ENCODE measurements at places on chromosomes 4 and X. TPM values are rescaled to one million over a fixed set of nuclear protein-coding genes. Genes with fewer than 3 reads are reported as not detected.

DNA sequence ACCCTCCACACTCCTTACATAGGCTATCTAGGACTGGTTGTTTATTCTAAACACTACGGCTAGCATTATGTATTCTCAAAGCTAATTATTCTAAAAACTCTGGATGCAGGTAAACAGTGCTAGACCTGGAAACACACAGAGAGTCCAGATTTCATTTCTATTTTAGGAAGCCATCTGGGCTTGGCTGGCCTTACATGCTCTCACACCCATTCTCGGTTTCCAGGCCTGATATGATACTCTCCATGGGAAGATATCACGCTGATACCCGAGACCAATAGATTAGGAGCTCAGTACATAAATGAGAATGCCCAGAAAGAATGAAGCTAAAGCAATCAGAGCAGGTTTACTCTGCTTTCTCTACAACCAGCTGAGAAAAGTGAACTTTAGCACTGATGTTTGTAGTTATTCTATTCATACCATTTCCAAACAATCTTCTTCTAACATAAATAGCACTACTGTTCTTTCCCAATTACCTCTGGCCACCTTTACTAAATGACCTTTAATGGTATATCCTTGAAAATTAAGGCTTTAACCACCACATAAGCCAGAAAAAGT, 973.3 kb downstream of the PCDH18 start:
- no peaks in the 10 kb centered on the region for H3K4me1 ChIP-seq
- DNase-seq: no peak
- no peak overlapping the region for H3K27ac ChIP-seq
- no peak overlapping the region for H3K4me3 ChIP-seq

The MAB21L2 gene
- total RNA-seq: not detected

DNA sequence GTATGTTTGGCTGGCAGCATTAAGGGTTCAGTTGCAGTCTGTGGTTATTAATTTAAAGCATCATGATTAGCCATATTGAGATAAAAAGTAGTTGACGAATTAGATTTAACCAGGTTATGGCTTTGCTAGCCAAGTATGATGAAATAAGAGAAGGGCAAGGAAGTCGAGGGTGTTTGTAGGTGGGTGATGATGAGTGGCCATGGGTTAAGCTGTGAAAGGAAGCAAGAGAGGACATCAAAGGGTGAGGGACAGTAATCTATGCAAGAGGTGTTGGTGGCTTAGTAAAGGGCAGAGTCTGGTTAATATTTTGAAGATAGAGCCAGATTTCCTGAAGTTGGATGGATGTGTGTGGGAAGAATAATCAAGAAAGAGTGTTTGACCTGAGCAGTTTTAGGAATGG, 44.5 kb downstream of the STIM2 start:
- H3K4me1 ChIP-seq: peaks cover 55% of the 10 kb centered on the region
- H3K36me3 ChIP-seq: no peaks in the 10 kb centered on the region
- no peak overlapping the region for H3K27ac ChIP-seq
- no peak for DNase-seq

- no peak overlapping the region for H3K4me3 ChIP-seq
- peaks cover 4% of the 10 kb centered on the region for H3K4me1 ChIP-seq
- DNase-seq: peak; percentile 3
- peaks cover 20% of the 10 kb centered on the region for H3K36me3 ChIP-seq
- no peaks in the 10 kb centered on the region for H3K27me3 ChIP-seq
Observed at GRCh38 chr4:8235224-8235623, 34.3 kb upstream of the HTRA3 start.

The TMEM255A gene
- total RNA-seq: 0.76 TPM

The CITED1 gene
- total RNA-seq: not detected

DNA sequence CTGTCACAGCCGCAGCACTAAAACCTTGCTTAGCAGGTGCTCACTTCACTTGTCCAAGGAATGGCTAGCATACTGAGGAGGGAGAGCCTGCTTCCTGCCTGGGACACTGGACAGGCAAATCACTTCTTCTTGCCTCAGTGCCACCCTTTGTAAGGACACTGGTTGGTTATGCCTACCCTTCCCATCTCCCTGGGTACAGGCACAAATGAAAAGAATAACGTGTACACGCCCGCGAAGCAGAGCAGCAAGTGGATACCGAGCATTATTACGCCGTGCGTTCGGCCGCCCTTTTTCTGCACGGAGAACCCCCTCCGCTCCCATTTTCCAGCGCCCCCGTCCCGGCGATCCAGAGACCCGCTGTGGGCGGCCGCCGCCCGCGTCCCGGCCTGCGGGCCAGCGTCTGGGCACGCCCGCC, 338 bp upstream of the KLHL2 start:
- H3K27me3 ChIP-seq: no peaks in the 10 kb centered on the region
- H3K27ac ChIP-seq: peak overlapping the region; percentile 50
- H3K36me3 ChIP-seq: no peaks in the 10 kb centered on the region
- no peak for DNase-seq

- no peaks in the 10 kb centered on the region for H3K36me3 ChIP-seq
- H3K27ac ChIP-seq: no peak overlapping the region
Observed at GRCh38 chr4:169774466-169775445, 17.0 kb upstream of the HPF1 start.

DNA sequence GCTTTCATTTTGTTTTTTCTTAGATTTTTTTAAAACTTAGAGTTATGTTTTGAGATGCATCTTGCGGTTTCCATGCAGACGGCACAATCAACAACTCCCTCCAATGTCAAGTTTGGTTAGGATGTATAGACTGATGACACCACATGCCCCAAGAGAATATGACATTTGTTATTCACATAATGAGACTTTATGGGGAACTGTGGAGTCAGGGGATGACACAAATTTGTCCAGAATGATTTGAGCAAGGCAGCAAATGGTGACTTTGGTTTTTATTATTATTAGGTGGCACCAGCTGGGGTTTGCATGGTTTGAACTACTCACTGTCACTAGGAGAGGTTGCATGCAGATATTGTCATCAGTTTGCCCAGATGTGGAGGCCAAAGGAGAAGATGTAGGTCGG, 461.8 kb upstream of the PRKX start:
- no peaks in the 10 kb centered on the region for H3K36me3 ChIP-seq
- H3K27me3 ChIP-seq: no peaks in the 10 kb centered on the region
- DNase-seq: no peak
- H3K27ac ChIP-seq: no peak overlapping the region
- no peaks in the 10 kb centered on the region for H3K4me1 ChIP-seq

- H3K36me3 ChIP-seq: no peaks in the 10 kb centered on the region
- H3K27ac ChIP-seq: no peak overlapping the region
Observed at GRCh38 chrX:5708251-5708650, 520.4 kb downstream of the NLGN4X start.

DNA sequence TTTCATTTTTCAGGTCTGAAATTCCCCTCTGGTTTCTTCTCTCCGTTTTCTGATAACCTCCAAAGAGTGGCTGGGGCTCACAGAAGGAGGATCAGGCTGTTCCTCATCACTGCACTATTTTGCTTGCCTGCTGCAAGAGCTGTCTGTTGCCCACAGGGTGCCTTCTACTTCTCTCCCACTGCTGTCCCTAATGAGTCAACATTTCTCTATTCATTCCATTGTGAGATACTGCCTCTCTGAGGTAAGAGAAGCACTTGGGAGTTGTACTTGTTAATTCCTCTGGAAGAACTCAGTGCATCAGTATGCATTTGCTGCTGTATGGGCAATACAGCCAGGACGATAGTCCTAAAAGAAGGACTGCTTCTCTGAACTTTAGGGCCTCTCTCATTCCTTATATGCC, 34.8 kb downstream of the CT47B1 start:
- no peak for DNase-seq
- no peaks in the 10 kb centered on the region for H3K27me3 ChIP-seq
- no peak overlapping the region for H3K4me3 ChIP-seq
- H3K4me1 ChIP-seq: no peaks in the 10 kb centered on the region
- H3K36me3 ChIP-seq: no peaks in the 10 kb centered on the region

DNA sequence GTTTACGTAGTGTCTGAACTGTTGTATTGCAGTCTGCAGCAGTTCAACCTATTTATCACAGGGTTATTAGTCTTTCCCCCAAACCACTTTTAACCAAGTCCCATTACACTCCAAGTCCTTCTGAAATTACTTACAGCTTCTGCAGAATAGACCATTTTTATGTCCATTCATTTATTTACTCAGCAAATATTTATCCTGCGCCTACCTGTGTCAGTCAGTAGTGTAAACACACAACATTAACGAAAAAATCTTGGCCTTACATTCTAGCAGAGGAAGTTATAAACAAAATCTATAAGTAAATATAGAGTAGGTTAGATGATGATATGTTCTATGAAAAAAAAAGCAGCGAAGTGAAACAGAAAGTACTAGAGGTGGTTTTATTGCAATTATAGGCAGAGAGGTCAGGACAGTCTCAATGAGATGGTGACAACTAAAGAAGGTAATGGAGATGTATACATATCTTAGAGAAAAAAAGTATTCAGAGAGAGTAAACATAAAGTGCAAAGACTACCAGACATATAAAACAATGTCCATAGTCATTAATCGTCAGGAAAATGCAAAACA, 534.7 kb downstream of the KCNIP4 start:
- H3K27me3 ChIP-seq: no peaks in the 10 kb centered on the region
- H3K27ac ChIP-seq: no peak overlapping the region
- no peak for DNase-seq
- H3K36me3 ChIP-seq: no peaks in the 10 kb centered on the region
- no peaks in the 10 kb centered on the region for H3K4me1 ChIP-seq

DNA sequence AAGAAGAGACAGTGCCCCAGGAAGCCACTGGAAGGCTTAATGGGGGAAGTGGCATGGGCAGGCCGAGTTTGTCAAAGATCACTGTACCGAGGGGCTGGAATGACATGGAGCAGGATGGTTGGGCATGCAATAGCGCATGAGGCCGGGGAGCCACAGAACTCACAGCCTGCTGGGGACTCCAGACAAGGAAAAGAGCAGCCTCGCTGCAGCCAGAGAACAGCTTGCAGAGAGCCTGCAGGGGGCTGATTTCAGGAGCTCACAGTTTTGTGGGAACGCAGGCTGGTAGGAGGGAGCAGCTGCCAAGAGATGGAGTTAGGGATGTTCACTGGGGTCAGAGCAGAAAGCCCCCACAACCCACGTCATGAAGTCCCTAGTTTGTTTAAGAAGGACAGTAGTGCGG, 45.4 kb downstream of the STOX2 start:
- H3K27ac ChIP-seq: no peak overlapping the region
- H3K4me3 ChIP-seq: no peak overlapping the region
- no peaks in the 10 kb centered on the region for H3K27me3 ChIP-seq

DNA sequence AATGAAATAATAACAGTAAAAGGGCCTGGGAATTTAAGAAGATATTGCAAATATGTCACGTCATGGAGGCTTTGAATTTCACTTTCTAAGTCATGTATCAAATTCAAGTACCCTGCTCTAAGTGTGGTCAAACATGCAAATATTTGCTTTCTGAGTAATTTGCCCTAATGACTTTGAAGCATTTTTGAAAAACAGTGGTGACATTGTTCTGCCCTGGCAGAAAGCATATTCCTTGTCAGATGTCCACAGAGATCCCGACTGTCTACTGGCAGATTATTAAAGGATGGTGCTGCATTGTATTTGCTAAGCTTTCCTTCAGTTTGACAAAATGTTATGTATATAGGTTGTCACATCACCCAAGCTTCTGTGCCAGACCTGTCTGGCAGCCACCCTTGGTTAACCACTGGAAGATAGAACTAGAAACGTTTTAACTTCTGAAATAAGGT, 92.5 kb downstream of the ANK2 start:
- H3K4me3 ChIP-seq: no peak overlapping the region
- no peaks in the 10 kb centered on the region for H3K36me3 ChIP-seq
- no peaks in the 10 kb centered on the region for H3K4me1 ChIP-seq
- no peak for DNase-seq

- no peaks in the 10 kb centered on the region for H3K36me3 ChIP-seq
- no peaks in the 10 kb centered on the region for H3K4me1 ChIP-seq
- DNase-seq: no peak
- no peak overlapping the region for H3K4me3 ChIP-seq
- no peaks in the 10 kb centered on the region for H3K27me3 ChIP-seq
Observed at GRCh38 chrX:40772290-40772689, 36.9 kb upstream of the MED14 start.

- no peak overlapping the region for H3K27ac ChIP-seq
- H3K27me3 ChIP-seq: no peaks in the 10 kb centered on the region
- H3K4me1 ChIP-seq: no peaks in the 10 kb centered on the region
- H3K36me3 ChIP-seq: no peaks in the 10 kb centered on the region
- no peak overlapping the region for H3K4me3 ChIP-seq
Observed at GRCh38 chr4:100254237-100254636, 64.0 kb upstream of the DDIT4L start.

- H3K27me3 ChIP-seq: no peaks in the 10 kb centered on the region
- H3K4me1 ChIP-seq: no peaks in the 10 kb centered on the region
- DNase-seq: peak; percentile 35
- no peak within 1 kb of the TSS for H3K27ac ChIP-seq
- H3K4me3 ChIP-seq: no peak within 1 kb of the TSS
Observed at GRCh38 chrX:84187533-84188319, at the start of gene RPS6KA6. RPS6KA6 (minus strand) TSS chrX:84188199; CDS start chrX:84187899, 300 bp downstream.

- no peaks in the 10 kb centered on the region for H3K4me1 ChIP-seq
- no peaks in the 10 kb centered on the region for H3K27me3 ChIP-seq
- H3K36me3 ChIP-seq: no peaks in the 10 kb centered on the region
- no peak for DNase-seq
- H3K4me3 ChIP-seq: no peak overlapping the region
Observed at GRCh38 chrX:69179380-69179911, 14.2 kb upstream of the PJA1 start.

The PLP1 gene
- total RNA-seq: not detected

DNA sequence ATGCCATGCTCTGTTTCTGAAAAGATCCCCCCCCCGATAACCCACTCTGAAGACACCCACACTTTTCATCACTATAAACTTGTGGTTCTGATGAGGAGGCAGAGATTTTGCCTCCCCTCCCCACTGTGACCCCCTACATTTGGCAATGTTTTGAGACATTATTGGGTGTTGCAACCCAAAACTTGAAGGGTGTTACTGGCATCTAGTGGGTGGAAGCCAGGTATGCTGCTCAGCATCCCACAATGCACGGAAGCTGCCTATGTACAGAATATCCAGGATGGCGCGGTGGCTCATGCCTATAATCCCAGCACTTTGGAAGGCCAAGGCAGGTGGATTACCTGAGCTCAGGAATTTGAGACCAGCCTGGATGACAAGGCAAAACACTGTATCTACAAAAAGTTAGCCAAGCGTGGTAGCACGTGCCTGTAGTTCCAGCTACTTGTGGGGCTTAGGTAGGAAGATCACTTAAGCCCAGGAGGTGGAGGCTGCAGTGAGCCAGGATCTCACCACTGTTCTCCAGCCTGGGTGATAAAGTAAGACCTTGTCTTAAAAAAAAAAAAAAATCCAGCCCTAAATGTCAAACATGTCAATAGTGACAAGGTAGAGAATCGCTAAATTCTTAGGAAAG, 87.3 kb downstream of the SCD5 start:
- no peaks in the 10 kb centered on the region for H3K4me1 ChIP-seq
- no peak overlapping the region for H3K27ac ChIP-seq
- H3K36me3 ChIP-seq: no peaks in the 10 kb centered on the region
- DNase-seq: no peak

- H3K4me1 ChIP-seq: no peaks in the 10 kb centered on the region
- no peak for DNase-seq
- no peaks in the 10 kb centered on the region for H3K27me3 ChIP-seq
- H3K27ac ChIP-seq: no peak overlapping the region
- no peaks in the 10 kb centered on the region for H3K36me3 ChIP-seq
Observed at GRCh38 chr4:178081896-178082295, 639.7 kb upstream of the AGA start.

GRCh38 chr4:89879215-89879614, 15.4 kb upstream of the MMRN1 start:
- no peaks in the 10 kb centered on the region for H3K4me1 ChIP-seq
- no peak overlapping the region for H3K27ac ChIP-seq
- no peak overlapping the region for H3K4me3 ChIP-seq
- no peaks in the 10 kb centered on the region for H3K27me3 ChIP-seq
- DNase-seq: no peak

All from CD4-positive, alpha-beta memory T cell (primary cell).